Cardiac ventricle fibroblast (primary cell): ENCODE measurements at places on chromosomes 2 and 18. TPM values are rescaled to one million over a fixed set of nuclear protein-coding genes. Genes with fewer than 3 reads are reported as not detected.

Gene SKA1
- 0.62 and 3.4 TPM in 2 replicates for total RNA-seq

Gene C2orf78
- not detected in 2 replicates for total RNA-seq

Gene SCG2
- 25.9 and 26.6 TPM in 2 replicates for total RNA-seq

Gene KCNF1
- total RNA-seq: not detected in 2 replicates

Gene ABCG8
- total RNA-seq: not detected in 2 replicates
